Type B pancreatic cell (in vitro differentiated cells): ENCODE measurements at places on chromosomes 2 and 18. TPM values are rescaled to one million over a fixed set of nuclear protein-coding genes. Genes with fewer than 3 reads are reported as not detected.

OSR1 gene
- 9.5 and 55.7 TPM in 2 replicates for total RNA-seq

C1QL2 gene
- 1.1 and 1.8 TPM in 2 replicates for total RNA-seq

AP1S3 gene
- 7.8 and 16.1 TPM in 2 replicates for total RNA-seq

IL1F10 gene
- total RNA-seq, result not detected in 2 replicates

LYPD6 gene
- total RNA-seq, result 11.7 and 16.4 TPM in 2 replicates

UGT1A7 gene
- 0.19 TPM in 1 of 2 replicates, not detected in the other for total RNA-seq

ATP8B1 gene
- total RNA-seq, result 21.7 and 52.9 TPM in 2 replicates

TTN gene
- 4.2 and 5.6 TPM in 2 replicates for total RNA-seq

LRP2 gene
- 12.7 and 22.7 TPM in 2 replicates for total RNA-seq

CGREF1 gene
- 1.8 and 2.4 TPM in 2 replicates for total RNA-seq

NUP35 gene
- total RNA-seq, result 14.4 and 24.4 TPM in 2 replicates

VPS4B gene
- total RNA-seq, result 57.2 and 119 TPM in 2 replicates

SERPINB4 gene
- total RNA-seq, result 0.17 TPM in 1 of 2 replicates, not detected in the other
